ENCODE measurements at places on chromosomes 2 and 18.

- DNase-seq = no peak
These were observed 1331.8 kb upstream of the ZEB2 start for GRCh38 chr2:145851730-145852129.

DNA sequence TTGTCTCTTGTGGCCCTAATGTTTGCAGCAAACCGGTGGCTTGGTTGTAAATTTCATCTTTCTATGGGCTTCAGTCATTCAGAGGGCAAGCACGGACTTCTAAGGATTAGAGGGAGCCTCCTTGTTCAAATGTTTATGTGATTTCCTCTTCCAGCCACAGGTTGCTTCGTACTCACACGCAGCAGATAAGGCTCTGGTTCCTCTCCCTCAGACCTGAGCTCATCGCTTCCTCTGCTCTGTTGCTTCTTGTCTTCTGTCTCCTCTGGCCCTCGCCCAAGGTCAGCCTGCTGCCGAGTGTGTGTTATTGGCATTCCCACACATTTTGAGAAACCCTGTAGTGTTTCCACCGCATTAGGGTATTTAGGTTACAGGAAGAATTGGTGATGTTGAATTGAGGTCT, 44.0 kb downstream of the MYL12B start:
- DNase-seq = no peak

DNA sequence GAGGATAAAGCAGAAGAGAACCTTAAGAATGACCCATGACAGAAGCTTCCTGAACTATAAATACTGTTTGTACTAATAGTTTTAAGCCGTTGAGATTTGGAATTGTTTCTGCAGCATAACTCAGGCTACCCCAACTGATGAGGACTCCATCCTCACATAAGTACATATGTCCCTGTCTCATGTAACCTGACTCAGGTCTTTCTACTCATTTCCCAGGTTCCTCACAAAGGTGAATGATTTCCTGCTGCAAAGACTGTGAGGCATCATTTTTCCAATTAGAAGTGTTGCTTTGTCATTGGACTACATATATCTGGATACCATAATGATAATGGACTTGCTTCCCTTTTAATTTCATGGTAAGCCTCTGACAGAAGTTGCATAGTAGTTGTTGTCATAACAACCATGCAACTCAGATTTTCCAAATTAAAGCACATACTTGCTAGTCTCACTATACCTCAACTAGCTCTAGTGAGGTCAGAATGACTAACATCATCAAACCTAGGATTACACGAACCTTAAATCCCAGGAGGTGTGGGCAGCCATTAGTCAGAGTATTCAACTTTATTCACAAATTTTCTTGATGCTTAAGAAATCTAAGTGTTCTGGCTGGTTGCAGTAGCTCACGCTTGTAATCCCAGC, 38.0 kb upstream of the NEDD4L start:
- DNase-seq = no peak

DNA sequence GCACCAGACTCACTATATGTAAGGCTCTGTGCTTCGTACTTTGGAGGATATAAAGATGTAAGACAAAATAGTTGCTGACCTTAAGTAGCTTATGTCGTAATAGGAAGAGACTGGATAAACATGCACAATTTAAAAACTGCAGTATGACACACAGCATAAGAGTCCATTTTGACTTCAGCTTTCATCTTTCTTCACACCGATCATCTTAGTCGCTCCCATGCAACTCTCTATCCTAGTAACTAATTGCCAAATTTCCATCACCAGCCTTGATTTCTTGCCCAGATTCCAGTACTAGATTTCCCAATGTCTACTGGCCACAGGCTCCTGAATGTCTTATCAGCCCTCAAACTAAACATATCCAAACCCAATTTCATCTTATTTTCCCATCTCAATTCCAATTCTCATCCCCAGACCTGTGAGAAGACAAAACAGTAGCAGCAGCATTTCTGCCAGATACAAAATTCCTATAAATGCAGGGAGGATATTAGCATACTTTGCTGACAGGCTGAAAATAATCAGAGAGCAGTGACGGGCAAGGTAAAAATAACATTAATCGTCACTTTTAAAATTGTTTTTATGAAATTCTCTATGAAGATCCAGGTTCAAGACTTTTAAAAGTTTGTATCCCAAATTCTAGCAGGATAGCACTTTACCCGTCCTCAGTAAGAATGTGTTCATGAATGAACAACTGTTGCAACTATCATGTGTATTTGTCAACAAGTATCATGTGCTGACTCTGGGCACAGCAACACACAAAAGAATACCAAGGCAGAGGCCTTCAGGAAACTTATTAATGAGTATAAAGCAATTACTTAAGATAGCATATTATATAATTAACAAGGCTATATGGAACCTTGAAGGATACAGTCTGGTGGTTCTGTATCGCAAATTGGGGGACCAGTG, 42.2 kb downstream of the KIDINS220 start:
- no peak for DNase-seq

GRCh38 chr2:52934323-52934898, 833.2 kb upstream of the CHAC2 start:
- no peak for DNase-seq

- DNase-seq = no peak
These were observed 907 bp upstream of the SUCLG1 start for GRCh38 chr2:84459944-84460429.

DNA sequence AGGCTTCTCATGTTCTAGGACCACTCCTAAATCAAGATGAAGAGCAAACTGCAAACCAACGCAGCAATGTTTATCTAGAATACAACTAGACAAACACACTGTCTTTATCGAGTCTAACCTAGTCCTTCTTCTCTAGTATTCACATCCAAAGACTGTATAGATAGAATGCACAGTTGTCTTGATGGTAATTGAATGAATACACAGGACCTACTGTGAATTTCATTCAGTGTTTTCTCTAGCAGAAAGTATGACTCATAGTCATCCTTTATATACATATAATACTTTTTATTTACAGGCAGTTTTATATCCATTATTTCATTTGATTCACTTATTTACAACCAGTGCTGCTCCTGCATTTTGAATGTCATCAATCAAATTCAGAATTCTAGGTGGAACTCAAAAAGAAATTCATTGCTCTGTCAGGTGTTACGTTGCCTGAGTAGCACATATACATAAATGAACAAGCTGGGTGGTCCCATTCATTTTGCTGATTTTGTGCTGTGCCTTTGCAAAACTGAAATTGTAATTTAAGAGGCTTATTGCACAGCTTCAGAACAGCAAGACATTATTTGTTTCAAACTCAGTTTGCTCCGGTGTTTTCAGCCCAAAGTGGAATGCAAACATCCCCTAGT, 374.8 kb downstream of the EPHA4 start:
- DNase-seq = no peak
